ENCODE measurements at places on chromosomes 7 and 10.
A peak's percentile ranks its signal among the peaks of the same experiment; 100 is the strongest.

DNA sequence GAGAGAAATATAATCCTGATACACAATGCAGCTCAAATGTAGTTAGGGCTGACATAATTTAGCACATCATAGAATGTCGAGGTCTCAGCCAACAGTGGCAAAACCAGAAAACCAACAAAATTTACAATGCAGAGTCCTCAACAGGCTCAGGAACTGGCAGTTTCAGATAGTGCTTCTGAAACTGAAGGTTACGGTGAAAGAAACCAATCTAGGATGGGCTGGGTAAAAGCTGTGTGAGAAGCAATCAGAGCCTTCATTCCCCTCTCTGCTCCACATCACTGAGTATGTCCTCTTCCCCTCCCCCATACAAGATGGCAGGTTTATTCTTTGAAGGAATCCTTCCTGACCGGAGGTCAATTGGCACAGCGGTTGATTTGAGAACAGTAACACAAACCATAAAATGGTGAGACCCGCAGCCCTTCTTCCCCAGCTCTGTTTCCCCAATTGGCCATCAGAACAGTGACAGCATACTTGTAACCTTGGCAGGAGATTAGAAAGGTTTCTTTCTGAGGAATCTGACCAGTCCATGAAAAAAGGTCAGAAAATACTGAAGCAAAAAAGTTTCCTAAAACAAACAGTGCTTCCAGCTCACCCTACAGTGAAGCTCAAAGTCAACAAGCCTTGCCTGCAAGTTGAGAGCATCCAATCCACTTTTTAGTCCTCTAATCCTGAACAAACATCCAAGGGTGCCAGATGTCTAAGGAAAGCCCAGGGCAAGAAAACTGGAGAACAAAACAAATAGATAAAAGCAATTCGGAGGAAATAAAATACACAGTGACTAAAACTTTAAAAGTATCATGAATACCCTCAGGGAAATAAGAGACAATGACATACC, 53.9 kb upstream of the IL6 start:
- no peak for DNase-seq

DNA sequence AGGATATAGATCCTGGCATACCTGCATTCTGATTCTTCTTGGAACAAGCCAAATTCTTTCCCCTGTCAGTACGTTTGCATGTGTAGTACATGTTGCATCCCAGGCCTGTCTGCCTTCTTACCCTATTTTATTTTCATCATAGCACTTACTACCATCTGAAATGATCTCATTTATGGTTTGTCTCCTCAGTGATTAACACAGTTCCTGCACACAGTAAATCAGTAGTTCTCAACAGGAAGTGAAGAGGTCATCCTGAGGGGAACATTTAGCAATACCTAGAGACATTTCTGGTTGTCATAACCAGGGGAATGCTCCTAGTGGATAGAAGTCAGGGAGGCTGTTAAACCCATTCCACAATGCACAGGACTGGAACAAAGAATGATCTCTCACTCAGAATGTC, 38.2 kb upstream of the SLC26A4 start:
- DNase-seq: peak; percentile 81

DNA sequence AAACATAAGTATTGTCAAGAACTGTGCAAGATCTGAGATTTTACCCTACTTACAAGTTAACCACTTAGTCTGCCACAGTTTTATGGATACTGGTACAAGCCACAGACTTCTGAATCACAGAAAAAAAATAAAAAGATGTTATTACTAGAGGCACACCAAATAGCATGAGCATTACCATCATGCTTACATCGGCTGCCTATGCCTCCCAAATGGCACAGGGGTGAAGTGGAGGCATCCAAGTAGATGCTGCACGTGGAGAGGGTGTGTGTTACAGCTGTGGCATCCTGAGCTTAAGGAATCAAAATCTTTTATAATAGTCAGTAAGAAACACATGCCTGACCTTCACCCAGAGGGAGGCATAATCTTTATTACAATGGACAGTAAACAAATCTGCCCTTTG, 207.8 kb downstream of the TFEC start:
- DNase-seq: no peak

- peak; percentile 37 for DNase-seq
Observed at GRCh38 chr10:11298116-11298515, 280.4 kb downstream of the CELF2 start.

DNA sequence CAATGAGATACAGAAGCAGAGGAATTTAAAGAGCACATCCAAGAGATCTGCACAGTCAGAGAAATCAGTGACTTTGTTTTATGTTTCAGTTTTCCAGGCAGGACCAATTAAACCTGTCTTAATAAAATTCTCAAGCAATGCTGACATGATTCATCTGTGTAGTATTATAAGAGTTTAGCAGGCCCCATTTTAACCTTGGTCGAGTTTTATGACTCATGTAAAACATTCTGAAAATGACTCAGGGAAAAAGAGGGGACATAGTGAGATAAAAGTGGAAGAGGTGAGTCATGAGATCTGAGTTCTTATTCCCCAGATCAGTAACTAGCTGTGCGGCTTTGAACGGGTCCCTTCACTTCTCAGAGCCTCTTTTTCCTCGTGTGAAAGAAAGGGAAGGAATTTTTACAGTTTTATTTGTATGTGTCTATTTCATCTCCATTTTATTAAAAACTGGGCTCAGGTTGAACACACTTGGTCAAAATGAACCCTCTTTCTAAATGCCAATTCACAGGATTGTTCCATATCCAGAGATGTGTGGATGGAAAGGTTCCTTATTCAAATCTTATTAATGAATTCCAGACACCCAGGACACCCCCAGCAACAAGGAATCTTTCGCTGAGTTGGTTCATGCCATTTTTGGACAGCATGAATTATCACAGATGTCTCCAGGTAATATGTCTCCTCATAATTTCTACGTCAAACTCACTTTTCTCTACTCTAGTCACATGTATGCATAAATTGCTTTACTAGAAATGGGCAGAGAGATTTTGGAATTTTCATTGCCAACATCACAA, 143.2 kb downstream of the JAZF1 start:
- DNase-seq: peak; percentile 98

DNA sequence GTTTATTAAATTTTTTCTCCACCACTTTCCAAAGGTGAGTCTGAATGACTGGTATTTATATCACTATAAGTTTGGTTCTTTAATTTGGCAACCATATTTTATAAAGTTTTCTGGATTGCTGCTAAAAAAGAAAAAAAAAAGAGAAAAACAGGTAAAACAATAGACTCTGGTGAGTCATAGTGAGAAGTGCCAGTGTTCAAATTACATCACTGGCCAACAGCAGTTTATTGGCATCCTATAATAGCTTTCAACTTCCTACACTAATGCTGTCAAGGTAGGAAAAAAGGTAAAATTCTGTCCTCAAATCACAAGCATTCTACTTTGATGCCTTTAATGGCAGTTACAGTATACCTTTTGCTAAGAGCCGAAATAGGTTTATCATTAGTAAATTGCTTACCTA, 808.8 kb downstream of the GRM8 start:
- DNase-seq: peak; percentile 41

DNA sequence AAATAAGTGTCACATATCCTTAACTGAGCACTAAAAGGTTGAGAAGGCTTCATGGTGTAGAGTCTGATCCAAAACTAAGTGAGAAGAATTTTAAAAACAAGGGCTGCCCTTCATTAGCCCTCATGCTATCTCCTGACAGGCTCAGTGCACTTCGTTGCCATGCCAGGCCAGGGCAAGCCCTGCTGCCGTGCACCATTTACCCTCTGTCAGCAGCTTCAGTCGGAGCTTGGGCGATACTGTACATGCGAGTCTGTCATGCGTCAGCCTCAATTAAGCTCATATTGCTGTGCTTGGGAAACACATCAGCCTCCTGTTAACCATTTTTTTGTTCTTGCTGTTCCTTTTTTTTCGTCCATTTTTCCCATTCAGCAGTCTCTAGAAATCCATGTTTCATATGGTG, 166.6 kb downstream of the VTI1A start:
- DNase-seq: no peak

GRCh38 chr10:80769700-80770160, 232.0 kb downstream of the SH2D4B start:
- DNase-seq: no peak

DNA sequence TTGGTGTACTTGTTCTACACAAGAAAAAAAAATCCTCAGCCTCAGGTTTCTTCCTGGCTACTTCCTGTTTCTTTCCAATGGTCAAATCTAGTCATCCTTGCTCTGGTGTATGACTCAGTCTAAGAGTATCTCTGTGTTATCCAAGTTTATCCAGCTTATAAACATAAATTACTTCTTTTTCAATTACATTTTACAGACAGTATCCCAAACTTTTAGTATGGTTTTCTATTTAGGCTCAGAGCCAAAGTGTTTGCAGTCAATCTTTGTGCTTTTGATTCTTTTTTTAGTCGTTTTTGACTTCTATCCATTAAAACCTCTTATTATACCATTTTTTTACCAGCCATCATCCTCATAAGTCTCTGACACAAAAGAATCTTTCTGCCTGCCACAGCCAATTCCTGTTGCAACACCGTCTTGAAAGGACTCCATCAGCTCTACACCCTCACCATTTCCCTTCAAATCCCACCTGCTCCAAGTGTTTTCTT, 294.6 kb downstream of the PTEN start:
- peak; percentile 90 for DNase-seq

DNA sequence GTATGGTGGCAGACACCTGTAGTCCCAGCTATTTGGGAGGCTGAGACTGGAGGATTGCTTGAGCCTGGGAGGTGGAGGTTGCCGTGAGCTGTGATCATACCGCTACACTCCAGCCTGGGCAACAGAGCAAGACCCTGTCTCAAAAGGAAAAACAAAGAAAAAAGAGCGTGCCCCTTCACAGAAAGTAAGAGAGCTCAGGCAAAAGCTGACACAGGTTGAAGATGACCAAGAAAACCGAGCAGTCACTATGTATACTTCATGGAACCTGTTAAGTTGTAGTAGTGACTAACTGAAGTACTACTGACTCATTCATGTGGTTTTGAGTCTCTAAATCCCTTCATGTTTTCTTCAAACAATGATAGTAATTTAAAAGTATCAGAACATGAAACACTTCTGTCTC, 1.2 kb upstream of the PRRT4 start:
- peak; percentile 41 for DNase-seq

DNA sequence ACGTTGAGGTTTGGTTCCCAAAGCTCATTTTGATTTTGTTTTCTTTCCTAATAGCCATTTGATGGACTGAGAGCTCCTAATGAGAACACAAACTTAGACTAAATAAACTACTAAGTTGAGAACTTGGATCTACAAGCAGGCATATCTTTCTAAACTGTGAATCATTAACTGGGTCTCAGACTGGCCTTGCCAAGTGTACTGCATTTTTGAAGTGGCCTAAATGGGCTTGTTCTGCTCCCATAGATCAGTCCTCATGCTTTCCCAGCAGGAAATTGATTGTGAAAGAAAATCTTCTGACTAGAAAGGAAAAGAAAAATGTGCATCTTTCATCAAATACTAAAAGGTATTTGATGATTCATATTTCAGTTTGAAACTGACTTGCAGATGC, 46.7 kb upstream of the RBM33 start:
- DNase-seq: no peak

DNA sequence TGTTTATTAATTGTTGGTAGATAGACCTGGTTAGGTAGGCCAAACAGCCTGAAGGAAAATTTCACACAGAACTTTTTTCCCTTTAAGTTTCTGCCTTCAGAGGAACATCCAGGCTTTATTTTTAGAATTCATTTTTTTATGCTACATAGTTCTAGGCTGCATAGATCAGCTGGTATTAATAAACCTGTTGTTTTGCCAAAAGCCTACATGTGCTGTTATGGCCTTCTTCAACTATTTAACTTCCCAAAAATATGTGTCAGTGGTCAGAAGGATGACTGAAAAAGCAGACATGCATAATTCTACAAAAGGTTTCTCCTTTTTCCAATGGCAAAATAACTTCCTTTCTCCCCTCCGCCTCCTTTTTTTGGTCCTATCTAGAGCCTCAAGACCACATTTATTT, 303.0 kb upstream of the DKK1 start:
- no peak for DNase-seq
